Activated T-helper 1 cell treated with anti-CD3 and anti-CD28 coated beads, Interleukin-12 subunit alpha, Interleukin-12 subunit beta, Interleukin-2, Interleukin-4 antibody, amounts not matched to agents 30 ng/mL and 10 ng/mL and 1 ng/mL, durations not matched to agents 14 hours and 24 hours and 36 hours (primary cell): ENCODE measurements at places on chromosomes 12 and 14. TPM values are rescaled to one million over a fixed set of nuclear protein-coding genes. Genes with fewer than 3 reads are reported as not detected.

DNA sequence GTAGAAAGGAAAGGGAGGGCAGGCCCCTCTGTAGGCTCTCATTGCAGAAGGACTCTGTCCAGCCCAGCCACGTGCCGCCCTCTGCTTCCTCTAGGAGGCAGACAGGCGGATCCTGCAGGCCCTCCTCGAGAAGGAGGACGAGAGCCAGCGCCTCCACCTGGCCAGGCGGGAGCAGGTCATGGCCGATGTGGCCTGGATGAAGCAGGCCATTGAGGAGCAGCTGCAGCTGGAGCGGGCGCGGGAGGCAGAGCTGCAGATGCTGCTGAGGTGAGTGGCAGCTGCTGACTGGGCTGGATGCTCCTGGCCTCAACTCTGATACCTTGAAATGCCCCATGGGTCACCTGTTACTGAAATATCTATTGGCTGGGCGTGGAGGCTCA lies 10.9 kb downstream of the TCHP start:
- DNase-seq, result no peak
- H3K4me3 ChIP-seq, result no peak overlapping the region
- H3K27me3 ChIP-seq, result no peaks in the 10 kb centered on the region
- H3K36me3 ChIP-seq, result peaks cover 56% of the 10 kb centered on the region
- no peaks in the 10 kb centered on the region for H3K4me1 ChIP-seq
- H3K27ac ChIP-seq, result no peak overlapping the region

GRCh38 chr14:102408724-102409123 lies 46.0 kb downstream of the TECPR2 start:
- peaks cover 8% of the 10 kb centered on the region for H3K36me3 ChIP-seq
- no peak overlapping the region for H3K4me3 ChIP-seq
- no peak overlapping the region for H3K27ac ChIP-seq
- no peak for DNase-seq

DNA sequence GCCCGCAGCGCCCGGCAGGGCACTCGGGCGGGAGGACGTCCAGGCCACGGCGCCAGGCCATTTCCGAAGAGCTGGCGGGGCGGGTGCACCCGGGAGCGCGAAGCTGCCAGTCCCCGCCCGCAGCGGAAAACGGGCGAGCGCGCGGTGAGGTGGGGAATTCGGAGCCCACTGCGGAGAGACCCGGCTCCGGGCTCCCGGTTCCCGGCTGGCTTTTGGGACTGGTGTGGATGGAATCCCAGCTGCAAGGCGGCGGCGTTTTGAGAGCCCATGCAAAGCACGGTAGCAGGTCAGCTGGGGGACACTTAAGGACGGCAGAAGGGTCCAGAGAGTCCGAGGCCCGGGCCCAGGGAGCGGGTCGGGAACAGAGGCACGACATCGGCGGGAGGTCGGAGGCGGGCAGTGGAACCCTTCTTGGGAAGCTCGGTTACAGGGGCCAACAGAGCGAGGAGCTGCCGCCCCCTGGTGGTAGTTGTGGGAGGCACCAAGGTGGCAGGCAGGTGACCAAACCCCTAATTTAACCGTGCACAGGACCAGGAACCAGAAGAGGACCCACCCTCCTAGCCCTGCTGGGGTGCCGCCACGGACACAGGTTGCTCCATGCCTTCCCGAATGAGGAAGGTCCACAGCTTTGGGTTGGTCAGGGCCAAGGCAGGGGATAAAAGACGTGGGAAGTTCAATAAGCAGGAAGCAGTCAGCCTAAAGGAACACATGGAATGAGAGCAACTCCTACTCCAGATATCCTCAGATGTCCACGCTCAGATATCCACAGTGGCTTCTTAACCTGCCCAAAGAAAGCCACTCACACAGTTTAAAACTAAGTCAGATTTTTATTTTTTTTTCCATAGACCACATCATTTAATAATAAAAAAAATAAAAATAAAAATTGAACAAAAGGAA lies 685 bp upstream of the CDH24 start:
- DNase-seq, result peak; percentile 75
- H3K27ac ChIP-seq, result no peak overlapping the region
- H3K4me3 ChIP-seq, result peak overlapping the region; percentile 86

DNA sequence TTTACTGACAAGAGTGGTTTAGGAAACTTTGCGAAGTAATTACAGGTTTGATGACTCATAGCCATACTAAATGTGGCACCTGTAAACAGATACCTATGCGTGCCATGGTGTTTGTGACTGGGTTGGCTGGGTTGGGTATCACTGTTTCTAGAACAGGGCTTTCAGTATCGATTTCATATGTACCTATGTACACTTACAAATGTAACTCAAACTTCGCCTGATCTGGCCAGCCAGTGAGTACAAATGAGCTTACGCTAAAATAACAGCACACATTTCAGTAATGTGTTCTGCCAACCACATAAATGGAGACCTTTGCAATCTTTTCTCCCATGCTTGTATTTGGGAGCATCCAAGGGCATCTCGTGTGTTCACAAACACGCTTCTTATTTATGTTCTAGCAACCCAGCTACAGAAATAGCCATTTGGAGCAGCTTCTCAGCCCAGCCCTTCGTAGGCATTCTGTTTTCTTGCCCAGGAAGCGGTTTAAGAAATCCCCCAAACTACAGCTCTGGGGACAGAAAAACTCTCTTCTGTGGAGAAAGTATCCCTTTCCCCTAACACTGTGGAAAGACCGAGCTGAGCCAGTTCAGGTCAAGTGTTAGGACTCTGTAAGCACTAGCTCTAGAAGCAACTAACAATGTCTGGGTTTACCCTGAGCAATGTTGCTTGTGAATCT lies 42.3 kb upstream of the MDM1 start:
- peak; percentile 60 for DNase-seq
- H3K27ac ChIP-seq, result peak overlapping the region; percentile 93

DNA sequence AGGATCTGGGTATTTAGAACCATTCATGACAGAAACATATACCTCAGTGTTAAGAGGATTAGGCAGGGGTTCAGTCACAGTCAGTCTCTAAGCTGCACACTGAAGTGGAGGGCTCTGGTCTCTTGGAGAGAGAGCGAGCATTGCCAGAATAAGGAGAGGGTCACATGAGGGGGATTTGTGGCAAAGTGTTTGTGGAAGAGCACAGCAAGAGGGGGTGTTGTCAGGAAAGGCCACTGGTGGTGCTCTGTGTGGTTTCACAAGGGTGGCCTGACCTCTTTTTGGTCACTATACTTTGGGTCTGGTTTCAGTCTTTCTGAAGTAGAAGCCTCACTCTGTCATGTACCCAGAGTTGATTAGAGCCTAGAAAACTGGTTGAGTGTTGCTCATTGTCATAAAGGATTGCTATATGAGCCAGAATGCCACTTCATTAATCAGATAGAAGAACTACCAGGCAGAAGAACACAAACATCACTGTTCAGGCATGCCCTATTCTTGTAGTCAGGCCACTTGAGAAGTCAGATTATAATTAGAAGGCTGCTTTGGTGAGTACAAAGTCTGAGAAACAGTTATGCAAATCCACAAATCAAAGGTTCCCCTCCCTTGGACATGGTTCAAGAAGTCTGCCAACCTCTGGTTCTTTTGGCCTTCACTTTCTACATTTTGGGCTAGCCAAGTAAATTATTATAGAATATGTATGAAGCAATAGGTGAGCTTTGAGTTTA lies 8.4 kb downstream of the TMEM19 start:
- peaks cover 16% of the 10 kb centered on the region for H3K4me1 ChIP-seq
- no peak overlapping the region for H3K27ac ChIP-seq
- H3K36me3 ChIP-seq, result peaks cover 10% of the 10 kb centered on the region
- no peak overlapping the region for H3K4me3 ChIP-seq

GRCh38 chr12:119156401-119157044 lies 22.2 kb upstream of the HSPB8 start:
- H3K27ac ChIP-seq, result no peak overlapping the region
- no peak overlapping the region for H3K4me3 ChIP-seq
- H3K4me1 ChIP-seq, result peaks cover 6% of the 10 kb centered on the region
- H3K36me3 ChIP-seq, result no peaks in the 10 kb centered on the region
- DNase-seq, result no peak

DNA sequence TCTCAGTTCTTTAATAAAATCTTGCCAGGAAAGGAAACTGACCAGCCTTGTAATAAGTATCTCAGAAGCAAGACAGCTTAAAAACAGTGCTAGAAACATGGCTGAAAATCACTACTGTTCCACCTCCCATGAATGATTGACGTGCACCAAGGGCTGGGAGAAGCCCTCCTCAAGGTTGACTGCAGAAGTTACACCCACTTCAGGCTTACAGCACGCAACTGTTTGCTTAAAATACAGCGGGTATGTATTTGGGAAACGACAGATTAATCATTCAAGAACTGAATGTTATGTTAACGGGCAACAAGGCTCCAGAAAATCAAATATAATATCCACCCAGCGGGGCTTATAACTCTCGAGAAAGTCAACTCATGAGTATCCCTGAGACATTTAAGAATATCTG lies 22.1 kb downstream of the PRKD1 start:
- DNase-seq, result no peak
- H3K4me3 ChIP-seq, result no peak overlapping the region
- H3K27me3 ChIP-seq, result no peaks in the 10 kb centered on the region
- no peaks in the 10 kb centered on the region for H3K4me1 ChIP-seq
- H3K36me3 ChIP-seq, result no peaks in the 10 kb centered on the region

DNA sequence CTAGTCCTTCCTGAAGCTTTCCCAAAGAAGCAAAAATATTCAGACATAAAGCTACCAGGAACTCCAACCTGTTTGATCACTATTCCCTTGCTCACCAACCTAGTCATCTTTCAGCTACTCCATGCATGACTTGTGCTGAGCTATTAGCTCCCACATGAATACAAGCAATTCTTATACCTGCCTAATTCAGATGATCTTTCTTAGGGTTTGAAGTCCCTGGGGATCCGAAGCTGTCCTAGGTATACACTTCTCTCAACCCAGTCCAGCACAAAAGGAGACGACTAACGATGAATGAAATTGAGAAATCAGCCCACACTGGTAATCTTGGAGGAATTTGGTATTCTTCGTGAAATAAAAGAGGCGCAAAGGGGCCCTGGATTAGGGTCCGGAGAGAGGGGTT lies 631 bp upstream of the PTGR2 start:
- H3K27ac ChIP-seq, result peak overlapping the region; percentile 63
- no peak for DNase-seq
- peaks cover 5% of the 10 kb centered on the region for H3K27me3 ChIP-seq
- peaks cover 1% of the 10 kb centered on the region for H3K36me3 ChIP-seq
- H3K4me3 ChIP-seq, result peak overlapping the region; percentile 91

CCDC196 gene
- total RNA-seq, result not detected in 2 replicates
